ENCODE measurements at places on chromosomes 5 and 9.

- DNase-seq = no peak
Measured at GRCh38 chr5:28014779-28015178, 976.4 kb upstream of the CDH9 start.

DNA sequence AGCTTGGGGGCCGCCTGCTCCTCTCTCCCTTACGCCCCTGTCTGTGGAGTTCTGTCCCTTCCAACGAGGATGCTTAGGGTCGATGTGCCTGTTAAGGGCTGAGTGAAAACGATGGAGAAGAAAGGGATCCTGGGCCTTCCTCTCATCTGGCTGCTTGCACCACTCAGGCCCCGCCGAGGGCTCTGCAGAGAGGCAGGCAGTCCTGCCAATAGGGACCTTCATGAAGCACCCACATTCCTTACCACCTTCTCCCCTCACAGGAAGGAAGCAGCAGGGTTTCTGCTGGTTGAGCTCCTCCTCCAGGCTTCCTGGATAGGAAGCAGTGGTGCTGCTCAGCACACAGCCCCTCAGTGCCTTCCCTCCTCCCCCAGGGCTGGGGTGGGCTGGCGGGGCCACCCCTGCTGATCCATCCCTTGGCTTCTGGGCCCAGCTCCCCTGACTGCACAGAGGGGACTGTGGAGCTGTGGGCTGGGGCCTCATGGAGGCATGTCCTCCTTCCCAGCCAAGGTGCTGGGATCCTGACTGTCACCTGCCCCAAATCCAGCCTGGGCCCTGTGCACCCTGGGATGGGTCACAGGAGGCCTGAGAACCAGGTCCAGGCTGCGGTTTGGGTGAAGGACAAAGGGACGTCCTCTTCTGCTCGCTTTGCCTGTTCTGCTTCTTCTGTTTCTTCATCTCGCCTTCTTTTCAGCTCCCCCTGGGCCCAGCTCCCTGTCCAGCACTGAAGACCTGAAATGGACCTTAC is 50.5 kb downstream of the AHRR start:
- no peak for DNase-seq

DNA sequence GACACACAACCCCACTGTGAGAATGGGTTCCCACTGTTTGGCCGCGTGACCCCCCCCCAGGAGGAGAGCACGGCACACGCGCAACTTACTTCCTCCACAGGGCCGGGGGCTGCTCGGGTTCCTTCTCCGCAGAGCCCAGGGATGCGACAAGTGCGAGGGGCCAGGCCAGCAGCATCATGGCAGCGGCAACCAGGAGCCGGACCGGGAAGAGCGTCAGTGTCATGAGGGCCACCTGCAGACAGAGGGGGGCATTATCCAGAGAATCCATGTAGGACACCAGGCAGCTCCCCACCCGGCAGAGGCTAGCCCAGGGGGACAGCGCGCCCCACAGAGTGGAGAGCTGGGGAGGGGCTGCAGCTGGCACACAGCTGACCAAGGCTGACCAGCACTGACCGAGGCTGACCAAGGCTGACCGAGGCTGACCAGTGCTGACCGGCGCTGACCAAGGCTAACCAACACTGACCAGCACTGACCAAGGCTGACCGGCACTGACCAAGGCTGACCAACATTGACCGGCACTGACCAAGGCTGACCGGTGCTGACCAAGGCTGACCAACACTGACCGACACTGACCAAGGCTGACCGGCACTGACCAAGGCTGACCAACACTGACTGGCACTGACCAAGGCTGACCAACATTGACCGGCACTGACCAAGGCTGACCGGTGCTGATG is 22.3 kb downstream of the LPCAT1 start:
- no peak for DNase-seq

DNA sequence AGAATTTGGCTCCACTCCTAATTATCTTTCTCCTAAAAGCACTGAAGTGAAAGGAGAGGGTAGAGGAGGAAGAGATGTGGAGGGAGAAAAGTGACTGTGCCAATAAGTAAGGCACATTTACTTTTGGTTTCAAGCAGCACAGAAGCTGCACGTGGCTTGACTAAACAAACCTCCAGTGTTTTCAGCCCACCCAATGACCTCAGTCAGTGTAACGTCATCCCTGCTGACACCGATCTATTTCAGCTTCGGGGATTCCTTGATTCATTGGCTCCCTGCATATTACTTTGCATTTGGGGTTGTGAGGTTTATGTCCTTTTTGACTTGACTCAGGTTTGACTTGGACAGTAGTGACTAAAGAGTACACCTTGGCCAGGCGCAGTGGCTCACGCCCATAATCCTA is 35.6 kb upstream of the NIM1K start:
- DNase-seq = no peak

DNA sequence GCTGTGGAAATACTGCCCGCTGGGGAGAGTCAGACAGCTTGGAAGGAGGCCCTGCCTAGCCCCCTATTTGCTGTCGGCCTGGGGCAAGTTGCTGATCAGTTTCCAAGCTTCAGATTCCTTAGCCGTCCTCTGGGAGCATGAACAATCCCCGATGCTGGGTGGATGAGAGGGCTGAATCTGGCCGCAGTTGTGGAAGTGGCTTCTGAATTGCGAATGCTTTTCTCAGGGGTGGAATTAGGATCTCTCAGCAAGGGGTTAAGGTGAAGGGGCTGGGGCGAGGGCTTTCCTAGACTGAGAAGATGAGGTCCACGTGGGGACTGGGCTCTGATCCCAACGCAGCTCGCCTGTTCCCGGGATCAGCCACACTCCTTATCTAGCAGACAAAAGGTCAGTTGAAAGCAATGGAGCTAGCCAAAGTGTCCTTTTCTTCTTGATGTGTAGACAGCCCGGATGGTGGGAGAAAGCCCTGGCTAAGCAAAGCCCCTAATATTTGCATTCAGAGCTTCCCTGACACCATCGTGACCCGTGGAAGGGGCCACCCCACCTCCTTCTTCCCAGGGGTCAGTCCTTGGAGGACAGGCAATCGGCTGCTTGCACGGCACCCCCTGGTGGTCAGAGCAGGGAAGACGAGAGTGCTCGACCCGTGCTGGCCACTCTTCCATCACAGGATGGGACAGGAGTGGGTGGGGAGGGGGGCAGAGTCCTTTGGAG is 54.9 kb downstream of the COL15A1 start:
- DNase-seq = peak; percentile 71

DNA sequence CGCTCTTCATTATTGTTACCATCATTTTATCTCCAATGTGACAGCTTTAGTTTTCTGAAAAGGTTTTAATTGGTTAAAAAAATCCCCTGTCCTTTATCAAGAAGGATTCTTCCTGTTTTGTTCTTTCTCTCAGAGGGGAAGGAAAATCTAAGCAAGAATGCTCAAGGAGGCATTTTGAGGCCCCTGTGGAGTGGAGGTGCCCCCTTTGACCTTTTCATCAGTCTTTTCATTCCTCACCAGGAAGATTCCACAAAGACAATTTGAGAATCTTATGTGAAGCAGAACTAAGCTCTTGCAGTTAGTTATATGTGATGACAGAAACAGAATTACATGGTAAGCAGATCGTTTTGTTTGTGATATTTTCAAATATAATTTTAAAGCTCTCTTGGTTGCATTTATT is 489.6 kb downstream of the MAN2A1 start:
- DNase-seq = no peak

DNA sequence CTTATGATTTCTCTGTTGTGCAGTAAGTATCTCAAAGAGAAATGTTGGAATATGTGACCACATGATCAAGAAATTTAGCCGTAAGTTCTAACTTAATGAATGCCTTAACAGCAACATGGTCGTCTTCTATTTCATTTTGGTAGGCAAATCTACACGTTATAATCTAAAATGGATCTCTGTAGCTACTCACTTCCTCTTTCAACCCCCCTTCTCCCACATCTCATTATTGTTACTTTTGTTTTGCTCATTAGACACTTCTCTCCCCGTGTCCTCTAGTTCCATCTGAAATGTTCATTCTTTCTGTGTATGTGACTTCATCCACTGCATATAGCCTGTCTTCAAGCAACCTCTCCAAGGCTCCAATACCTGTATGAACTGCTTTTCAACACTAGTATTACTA is 27.1 kb upstream of the LPAR1 start:
- no peak for DNase-seq

DNA sequence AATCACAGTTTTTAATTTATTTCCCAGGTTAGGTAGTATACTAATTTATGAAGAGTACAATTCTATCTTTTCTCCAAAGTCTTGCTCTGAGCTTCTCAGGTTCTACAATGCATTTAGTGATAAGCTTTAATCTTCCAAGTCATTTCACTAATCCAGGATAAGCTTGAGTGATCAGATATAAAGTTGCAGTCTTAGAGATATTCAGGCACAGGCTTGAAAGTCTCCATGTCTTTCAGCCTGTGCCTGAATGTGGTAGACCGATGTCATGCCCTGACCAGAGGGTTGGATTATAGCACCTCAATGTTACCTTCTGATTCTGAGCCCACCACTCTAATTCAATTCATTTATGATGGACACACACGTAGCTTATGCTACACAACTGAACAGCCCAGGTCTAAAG is 3.2 kb downstream of the CRHBP start:
- no peak for DNase-seq

- no peak for DNase-seq
Measured at GRCh38 chr5:111069839-111070238, 1.7 kb upstream of the TSLP start.

DNA sequence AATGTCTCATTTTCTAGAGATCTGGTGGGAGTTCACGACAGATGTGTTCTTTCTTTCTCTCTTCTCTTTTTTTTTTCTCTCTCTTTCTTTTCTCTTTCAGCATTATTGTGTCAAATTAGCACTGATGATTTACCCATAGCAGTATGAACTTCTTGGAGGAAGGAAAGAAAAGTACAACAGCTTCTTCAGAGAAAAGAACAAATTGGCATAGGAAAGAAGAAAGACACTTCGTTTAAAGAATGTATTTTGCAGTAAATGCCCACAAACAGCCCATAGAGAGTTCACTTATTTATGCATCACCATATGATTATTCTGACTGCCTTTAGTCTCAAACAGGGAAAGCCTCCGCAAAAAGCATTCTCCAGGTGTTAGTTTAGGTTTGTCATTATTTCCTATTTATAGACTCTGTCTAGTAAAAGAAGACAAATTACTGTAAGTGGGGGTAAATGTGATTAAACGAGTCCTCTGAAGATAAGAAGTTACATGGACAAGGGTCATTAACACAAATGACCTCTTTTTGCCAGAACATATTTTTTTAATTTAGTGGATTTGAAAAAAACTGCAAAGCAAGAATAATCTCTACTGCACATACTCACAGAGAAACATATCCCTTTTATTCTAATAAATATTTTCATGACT is 68.0 kb downstream of the POU5F2 start:
- no peak for DNase-seq

GRCh38 chr5:143218517-143219170 is 184.8 kb downstream of the NR3C1 start:
- no peak for DNase-seq

Data from iPS DF 6.9 (cell line).